T-cell (primary cell): ENCODE measurements at places on chromosomes 11 and 22.

- no peak for DNase-seq
- no peak overlapping the region for H3K4me3 ChIP-seq
- H3K4me1 ChIP-seq: no peaks in the 10 kb centered on the region
- no peaks in the 10 kb centered on the region for H3K36me3 ChIP-seq
- no peaks in the 10 kb centered on the region for H3K27me3 ChIP-seq
- no peak overlapping the region for H3K27ac ChIP-seq
Observed at GRCh38 chr11:110797453-110797852, 85.2 kb upstream of the ARHGAP20 start.

GRCh38 chr11:62001450-62002191, 34.2 kb upstream of the FTH1 start:
- H3K27me3 ChIP-seq: peaks cover 5% of the 10 kb centered on the region
- no peak overlapping the region for H3K27ac ChIP-seq
- no peak for DNase-seq

DNA sequence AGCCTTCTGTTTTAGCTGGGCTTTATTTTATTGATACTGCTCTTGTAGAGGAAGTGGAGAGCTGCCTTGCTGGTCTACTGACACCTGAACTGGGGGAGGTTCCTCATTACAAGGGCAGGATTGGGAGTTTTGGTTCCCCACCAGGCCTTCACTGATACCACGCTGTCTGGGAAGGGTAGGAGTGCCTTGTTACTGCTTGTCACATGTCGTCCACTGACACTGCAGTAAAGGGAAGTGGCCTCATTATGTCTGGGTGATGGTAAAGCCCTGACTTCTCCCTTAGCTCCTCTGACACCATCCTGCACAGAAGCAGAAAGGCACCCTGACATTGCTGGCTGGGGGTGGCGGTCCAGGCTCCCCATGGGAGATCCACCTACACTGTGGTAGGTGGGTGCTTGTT, 38.7 kb upstream of the ELF5 start:
- H3K27me3 ChIP-seq: no peaks in the 10 kb centered on the region
- H3K36me3 ChIP-seq: no peaks in the 10 kb centered on the region
- no peak for DNase-seq
- no peak overlapping the region for H3K4me3 ChIP-seq

DNA sequence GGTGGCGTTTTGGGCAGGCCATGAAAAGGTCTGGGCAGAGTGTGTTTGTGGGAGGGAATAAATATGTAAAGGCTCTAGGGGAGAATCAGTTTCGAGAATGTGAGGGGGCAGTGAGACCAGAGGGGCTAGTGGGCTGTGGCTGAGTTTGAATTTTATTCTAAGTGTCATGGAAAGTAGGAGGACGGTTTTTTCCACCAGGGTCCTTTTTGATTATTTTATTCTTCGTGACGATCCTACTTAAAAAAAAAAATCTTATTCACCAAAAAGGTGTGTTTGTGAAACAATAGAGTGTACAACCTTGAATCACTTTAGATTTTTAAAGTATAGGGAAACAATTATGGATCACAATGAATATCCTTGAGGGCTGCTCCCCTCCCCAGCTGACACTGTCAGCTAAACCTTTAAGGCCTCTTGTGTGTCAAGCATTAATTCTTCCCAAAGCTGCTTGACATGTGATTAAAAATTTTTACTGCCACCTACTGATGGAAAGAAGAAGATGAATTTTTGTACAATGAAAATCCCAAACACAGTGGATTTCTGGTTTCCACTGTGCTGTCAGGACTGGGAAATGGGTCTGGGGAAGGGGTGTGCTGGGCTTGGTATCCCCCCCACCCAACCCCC, 107.5 kb upstream of the OR4B1 start:
- no peak for DNase-seq
- H3K36me3 ChIP-seq: peaks cover 13% of the 10 kb centered on the region
- peak overlapping the region; percentile 43 for H3K4me3 ChIP-seq
- H3K27ac ChIP-seq: peak overlapping the region; percentile 60

DNA sequence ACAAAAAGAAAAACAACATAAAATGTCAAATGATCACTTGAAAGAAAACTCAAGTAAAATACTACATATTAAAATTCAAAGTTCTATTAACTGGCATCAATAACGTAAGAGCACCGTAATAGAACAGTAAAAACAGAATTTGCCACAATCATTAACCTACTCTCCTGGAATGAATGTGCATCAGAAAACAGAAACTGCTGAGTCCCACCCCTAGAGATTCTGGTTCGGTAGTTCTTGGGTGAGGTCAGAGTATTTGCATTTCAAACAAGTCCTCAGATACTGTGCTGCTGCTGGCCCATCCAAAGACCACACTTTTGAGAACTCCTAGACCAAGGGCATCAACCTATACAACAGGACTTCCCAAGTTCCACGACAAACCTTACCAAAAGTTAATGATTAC, 23.5 kb downstream of the PITPNB start:
- H3K36me3 ChIP-seq: peaks cover 60% of the 10 kb centered on the region
- H3K27ac ChIP-seq: no peak overlapping the region
- H3K27me3 ChIP-seq: no peaks in the 10 kb centered on the region
- no peak overlapping the region for H3K4me3 ChIP-seq

DNA sequence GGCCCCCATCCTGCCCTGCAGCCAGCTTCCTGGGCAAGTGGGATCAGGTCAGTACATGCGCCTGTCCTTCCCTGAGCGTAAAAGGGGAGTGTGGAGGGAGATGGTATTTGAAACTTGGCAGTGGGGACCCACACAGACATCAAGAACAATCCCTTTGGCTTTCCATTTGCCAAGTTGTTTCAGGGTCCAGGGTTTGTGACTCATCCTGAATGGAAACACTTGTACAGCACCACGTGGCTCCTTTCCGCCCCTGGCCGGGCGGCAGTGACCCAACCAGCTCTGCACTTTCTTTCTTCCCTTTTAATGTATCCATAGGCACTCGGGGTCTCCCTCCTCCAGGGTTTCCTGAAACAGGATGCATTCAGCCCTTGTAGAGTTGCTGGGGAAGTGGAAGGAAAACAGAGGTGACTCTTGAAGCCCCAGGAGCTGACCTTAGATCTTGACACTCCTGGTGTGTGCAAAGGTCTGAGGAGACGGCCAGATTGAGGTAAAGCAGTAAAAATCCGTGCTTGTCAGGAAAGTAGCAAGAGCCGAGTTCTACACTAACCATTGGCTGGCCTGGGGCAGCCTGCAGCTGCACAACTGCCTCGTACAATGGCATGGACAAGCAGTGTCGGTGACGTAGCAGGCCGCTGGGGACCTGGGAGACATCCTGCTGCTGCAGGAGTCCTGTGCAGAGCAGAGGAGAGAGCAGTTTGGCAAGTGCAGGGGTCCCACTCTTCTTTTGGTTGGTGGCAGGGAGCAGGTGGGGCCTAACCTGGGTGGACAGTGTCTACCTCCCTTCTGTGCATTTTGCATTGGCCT, 189.8 kb downstream of the SNX19 start:
- DNase-seq: no peak
- H3K27ac ChIP-seq: no peak overlapping the region
- no peaks in the 10 kb centered on the region for H3K36me3 ChIP-seq
- H3K27me3 ChIP-seq: peaks cover 10% of the 10 kb centered on the region
- no peak overlapping the region for H3K4me3 ChIP-seq

- no peak for DNase-seq
- H3K4me1 ChIP-seq: no peaks in the 10 kb centered on the region
- H3K27ac ChIP-seq: no peak overlapping the region
- H3K36me3 ChIP-seq: no peaks in the 10 kb centered on the region
- no peak overlapping the region for H3K4me3 ChIP-seq
- no peaks in the 10 kb centered on the region for H3K27me3 ChIP-seq
Observed at GRCh38 chr11:110362971-110363509, 66.6 kb upstream of the RDX start.

- H3K27me3 ChIP-seq: no peaks in the 10 kb centered on the region
- no peak overlapping the region for H3K27ac ChIP-seq
- no peak overlapping the region for H3K4me3 ChIP-seq
- no peaks in the 10 kb centered on the region for H3K36me3 ChIP-seq
Observed at GRCh38 chr11:2870460-2870859, 15.1 kb downstream of the CDKN1C start.

GRCh38 chr11:134569195-134569594, 157.2 kb upstream of the B3GAT1 start:
- no peaks in the 10 kb centered on the region for H3K4me1 ChIP-seq
- no peak overlapping the region for H3K27ac ChIP-seq
- H3K36me3 ChIP-seq: no peaks in the 10 kb centered on the region

GRCh38 chr11:98771791-98772190, 249.0 kb upstream of the CNTN5 start:
- no peak for DNase-seq
- no peaks in the 10 kb centered on the region for H3K27me3 ChIP-seq
- no peaks in the 10 kb centered on the region for H3K4me1 ChIP-seq

DNA sequence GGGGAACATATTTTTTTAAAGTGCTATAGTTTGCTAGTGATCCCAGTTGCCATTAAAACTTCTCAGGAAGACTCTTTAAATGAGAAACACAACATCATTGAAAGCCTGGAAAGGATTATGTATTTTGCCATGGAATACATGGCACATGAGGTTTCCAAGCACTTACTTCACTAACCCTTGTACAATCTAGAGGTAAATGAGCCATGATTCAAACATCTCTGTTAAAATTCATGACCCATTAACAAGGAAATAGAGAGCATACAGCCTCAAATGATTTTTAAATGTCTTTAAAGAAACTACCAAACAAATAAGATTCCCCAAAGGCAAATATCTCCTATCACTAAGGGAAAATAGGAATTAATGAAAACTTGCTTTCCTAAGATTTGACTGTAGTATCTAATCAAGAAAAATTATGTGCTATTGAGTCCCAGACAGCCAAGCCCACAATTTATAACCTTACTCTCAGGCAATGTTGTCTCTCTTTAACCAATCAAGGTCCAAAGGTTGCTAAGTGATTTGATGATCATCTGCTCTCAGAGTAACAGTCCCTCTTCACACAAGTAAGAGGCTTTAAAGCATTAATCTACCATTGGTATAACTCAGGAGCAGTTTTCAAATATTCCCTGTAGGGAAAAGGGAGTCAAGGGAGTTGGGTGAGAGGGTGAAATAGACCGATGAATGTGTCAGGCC, 92.0 kb upstream of the DDI1 start:
- H3K27me3 ChIP-seq: no peaks in the 10 kb centered on the region
- H3K4me3 ChIP-seq: no peak overlapping the region
- no peaks in the 10 kb centered on the region for H3K4me1 ChIP-seq
- no peaks in the 10 kb centered on the region for H3K36me3 ChIP-seq
- DNase-seq: no peak

- no peak for DNase-seq
- H3K27ac ChIP-seq: no peak overlapping the region
- H3K27me3 ChIP-seq: no peaks in the 10 kb centered on the region
- peaks cover 7% of the 10 kb centered on the region for H3K36me3 ChIP-seq
- H3K4me1 ChIP-seq: no peaks in the 10 kb centered on the region
Observed at GRCh38 chr11:77345621-77346020, 44.1 kb upstream of the GDPD4 start.

DNA sequence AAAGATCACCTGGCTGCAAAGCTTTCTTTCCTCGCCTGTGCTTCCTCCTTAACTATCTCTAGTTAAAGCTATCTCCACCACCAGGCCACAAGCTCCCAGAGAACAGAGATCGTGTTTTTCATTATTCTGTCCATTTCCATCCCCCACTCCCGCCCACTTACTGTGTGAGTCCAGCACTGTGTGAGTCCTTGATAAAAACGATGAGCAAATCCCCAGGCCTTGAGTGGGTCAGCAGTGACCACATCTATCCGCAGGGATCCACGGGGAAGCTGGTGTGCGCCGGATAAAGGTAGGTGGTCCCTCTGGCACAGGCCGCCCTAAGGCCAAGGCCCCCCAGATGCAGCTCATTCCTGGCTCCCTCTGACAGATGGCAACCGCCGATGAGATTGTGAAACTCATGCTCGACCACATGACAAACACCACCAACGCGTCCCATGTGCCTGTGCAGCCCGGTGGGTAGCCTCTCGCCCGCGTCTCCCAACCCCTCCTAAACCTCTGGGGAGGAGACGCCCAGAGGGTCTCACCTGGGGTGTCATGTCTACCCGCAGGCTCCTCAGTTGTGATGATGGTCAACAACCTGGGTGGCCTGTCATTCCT, 9.3 kb downstream of the TKFC start:
- H3K36me3 ChIP-seq: peaks cover 24% of the 10 kb centered on the region
- no peak overlapping the region for H3K27ac ChIP-seq
- H3K4me3 ChIP-seq: no peak overlapping the region

DNA sequence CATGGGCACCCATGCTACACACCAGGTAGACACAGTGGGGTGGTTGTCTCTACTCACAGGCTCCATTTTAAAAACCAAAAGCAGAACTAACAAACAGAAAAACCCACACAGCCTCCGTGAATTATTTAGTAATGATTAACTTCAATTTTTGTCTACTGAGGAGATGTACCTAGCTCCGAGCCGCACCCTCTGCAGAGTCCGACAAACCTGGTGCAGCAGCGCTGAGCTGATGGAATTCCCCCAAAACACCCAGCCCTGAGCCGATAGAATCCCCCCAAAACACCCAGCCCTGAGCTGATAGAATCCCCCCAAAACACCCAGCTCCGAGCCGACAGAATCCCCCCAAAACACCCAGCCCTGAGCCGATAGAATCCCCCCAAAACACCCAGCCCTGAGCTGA, 927.0 kb downstream of the BRD1 start:
- no peak overlapping the region for H3K4me3 ChIP-seq
- H3K4me1 ChIP-seq: no peaks in the 10 kb centered on the region
- H3K36me3 ChIP-seq: no peaks in the 10 kb centered on the region
- DNase-seq: no peak

- no peaks in the 10 kb centered on the region for H3K36me3 ChIP-seq
- peaks cover 45% of the 10 kb centered on the region for H3K4me1 ChIP-seq
- H3K4me3 ChIP-seq: peak overlapping the region; percentile 100
- H3K27ac ChIP-seq: peak overlapping the region; percentile 68
- no peak for DNase-seq
Observed at GRCh38 chr11:14642873-14643696, 519 bp upstream of the PDE3B start.

- no peak for DNase-seq
- no peaks in the 10 kb centered on the region for H3K36me3 ChIP-seq
- no peaks in the 10 kb centered on the region for H3K4me1 ChIP-seq
- H3K27me3 ChIP-seq: no peaks in the 10 kb centered on the region
- no peak overlapping the region for H3K4me3 ChIP-seq
Observed at GRCh38 chr11:10048350-10048749, 245.7 kb downstream of the SBF2 start.

DNA sequence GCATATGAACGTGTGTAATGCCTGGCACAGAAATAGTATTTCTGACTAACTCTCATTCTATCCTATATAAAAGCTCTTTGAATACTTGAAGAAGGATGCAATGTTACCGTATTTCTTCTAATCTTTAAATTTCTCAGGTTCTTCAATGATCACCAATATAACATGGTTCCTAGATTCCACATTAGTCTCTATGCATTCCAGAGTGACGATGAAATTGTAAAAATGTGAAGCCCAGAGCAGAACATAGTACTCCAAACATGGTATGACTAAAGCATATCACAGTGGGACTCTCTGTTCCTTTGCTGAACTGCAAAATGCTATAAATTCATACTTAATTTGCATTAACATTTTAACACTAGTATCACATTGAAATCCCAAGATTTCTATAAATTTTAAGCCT, 877.6 kb upstream of the CHORDC1 start:
- H3K36me3 ChIP-seq: no peaks in the 10 kb centered on the region
- no peak overlapping the region for H3K4me3 ChIP-seq
- no peaks in the 10 kb centered on the region for H3K4me1 ChIP-seq
- no peak for DNase-seq
